ENCODE measurements at places on chromosomes 2 and 18.
A peak's percentile ranks its signal among the peaks of the same experiment; 100 is the strongest.

DNA sequence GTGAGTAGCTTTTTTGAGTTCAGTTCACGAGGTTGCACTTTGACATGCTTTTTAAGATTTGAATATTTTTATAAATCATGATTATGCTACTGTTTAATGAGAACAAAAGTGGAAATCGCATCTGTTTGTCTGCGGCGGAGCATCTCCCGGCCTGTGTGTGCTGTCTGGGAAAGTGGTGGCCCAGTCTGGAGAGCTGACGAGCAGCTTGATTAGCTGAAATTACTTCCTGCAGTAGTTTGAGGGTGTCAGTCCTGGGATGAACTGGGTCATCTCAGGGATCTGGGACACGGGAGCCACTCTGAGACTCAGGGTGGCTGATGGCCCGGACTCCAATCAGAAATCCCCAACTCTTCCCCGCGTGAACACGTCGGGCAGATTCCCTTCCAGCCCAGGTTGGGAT, 115.9 kb downstream of the KLHL29 start:
- H3K36me3 ChIP-seq: no peaks in the 10 kb centered on the region
- no peak overlapping the region for H3K4me3 ChIP-seq
- no peaks in the 10 kb centered on the region for H3K4me1 ChIP-seq
- H3K27ac ChIP-seq: no peak overlapping the region

- no peak overlapping the region for H3K4me3 ChIP-seq
- DNase-seq: no peak
- H3K36me3 ChIP-seq: no peaks in the 10 kb centered on the region
- no peaks in the 10 kb centered on the region for H3K27me3 ChIP-seq
- H3K4me1 ChIP-seq: peaks cover 4% of the 10 kb centered on the region
These were observed 45.0 kb downstream of the RPIA start for GRCh38 chr2:88736437-88736836.

DNA sequence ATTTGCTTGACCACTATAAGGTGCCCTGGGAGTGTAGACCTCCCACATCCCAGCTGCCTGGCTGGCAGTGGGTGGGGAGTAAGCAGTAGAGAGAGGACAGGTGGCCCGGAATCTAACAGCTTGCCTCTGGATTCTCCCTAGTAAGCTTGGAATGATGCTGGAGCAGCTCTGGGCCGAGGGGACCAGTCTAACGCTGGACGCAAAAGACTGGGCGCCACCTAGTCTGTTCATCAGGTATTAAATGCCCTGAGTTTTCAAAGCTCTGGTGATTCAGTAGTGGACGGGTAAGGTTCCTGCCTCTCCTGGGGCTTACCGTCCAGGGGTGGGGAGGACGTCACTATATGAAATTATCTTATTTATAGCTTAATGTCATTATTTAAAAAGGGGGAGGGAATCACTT, 648 bp upstream of the LYPD6B start:
- no peak overlapping the region for H3K27ac ChIP-seq
- H3K4me3 ChIP-seq: peak overlapping the region; percentile 52
- no peaks in the 10 kb centered on the region for H3K4me1 ChIP-seq
- H3K36me3 ChIP-seq: no peaks in the 10 kb centered on the region

DNA sequence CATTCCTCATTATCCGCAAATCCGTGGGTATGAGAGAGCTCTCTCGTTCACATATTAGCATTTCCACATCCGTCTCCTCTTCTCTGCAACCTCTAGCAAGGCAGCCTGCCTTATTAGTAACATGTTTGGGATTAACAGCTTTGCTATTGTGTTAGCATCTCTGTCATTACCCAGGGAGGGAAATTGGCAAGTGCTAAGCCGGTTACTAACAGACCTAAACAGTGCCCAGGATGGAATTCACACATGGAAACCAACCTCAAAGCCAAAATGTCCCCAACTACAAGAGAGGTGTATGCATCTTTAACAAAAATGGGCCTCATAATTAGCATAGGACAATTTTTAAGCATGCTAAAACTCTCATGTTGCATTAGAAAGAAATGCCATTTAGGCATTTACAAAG, 309.0 kb upstream of the MEIS1 start:
- H3K4me3 ChIP-seq: no peak overlapping the region
- H3K27ac ChIP-seq: no peak overlapping the region
- no peaks in the 10 kb centered on the region for H3K27me3 ChIP-seq
- DNase-seq: no peak
- H3K4me1 ChIP-seq: no peaks in the 10 kb centered on the region

DNA sequence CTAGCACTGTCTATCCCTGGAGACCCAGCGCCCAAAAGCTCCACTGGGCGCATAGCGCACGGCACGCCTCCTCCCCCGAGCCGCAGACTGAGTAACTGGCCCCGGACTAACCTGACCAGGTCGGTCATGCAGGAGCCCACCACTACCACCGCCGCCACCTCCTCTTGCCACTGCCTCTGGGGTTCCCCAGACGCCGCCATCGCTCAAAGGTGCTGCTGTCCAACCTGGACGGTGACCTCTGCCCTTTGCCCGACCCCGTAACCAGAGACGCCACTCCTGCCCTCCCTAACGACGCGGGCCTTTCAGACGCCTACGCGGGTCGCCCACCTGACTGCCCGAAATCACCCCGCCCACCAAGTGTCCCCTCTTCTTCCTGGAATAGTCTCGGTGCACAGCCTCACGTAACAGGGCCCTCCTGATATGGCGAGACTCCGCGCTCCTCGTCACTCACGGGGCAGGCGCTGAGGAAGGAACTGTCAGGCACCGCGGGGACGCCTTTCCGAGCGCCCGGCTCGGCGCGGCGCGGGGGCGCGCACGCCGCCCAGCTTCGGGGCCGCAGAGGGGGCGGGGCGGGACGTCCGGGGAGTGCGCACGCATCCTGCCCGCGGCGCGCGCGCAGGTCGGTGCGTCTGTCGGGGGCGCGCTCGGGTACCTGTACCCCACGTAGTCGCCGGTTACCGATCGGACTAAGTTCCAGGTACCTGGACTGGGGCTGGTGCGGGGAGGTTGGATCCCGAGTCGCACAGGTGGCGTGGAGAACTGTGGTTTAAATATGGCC, at the start of the genes BABAM2 and RBKS:
BABAM2 (plus strand) TSS at position 584 of the 778 bp plus-strand sequence. CDS start 3,828 bp downstream, outside the sequence.
RBKS (minus strand) TSS at position 242 of the 778 bp plus-strand sequence; CDS start at position 200, 42 bp downstream.
- peak; percentile 90 for DNase-seq
- no peaks in the 10 kb centered on the region for H3K36me3 ChIP-seq
- H3K27ac ChIP-seq: peak within 1 kb of the TSS; percentile 99
- peak within 1 kb of the TSS; percentile 93 for H3K4me3 ChIP-seq

DNA sequence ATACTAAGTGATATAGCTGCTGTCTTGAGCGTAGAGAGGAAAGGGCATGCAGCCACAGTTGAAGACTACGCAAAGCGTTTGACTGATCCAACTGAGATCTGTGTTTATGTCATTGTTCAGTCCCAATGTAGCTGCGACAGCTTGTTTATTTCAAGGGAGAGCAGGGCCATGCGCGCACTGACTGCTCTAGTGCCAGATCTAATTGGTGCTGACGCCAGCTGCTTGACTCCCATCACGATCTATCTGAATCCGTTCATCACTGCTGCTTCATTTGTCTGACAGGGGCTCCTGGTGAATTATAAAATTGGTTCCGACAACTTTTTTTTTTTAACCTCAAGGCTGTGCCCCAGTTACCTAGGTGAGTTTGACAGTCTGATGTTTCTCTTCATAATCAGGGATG, 75.7 kb downstream of the CHST9 start:
- no peak overlapping the region for H3K4me3 ChIP-seq
- H3K36me3 ChIP-seq: no peaks in the 10 kb centered on the region
- no peak overlapping the region for H3K27ac ChIP-seq
- no peaks in the 10 kb centered on the region for H3K4me1 ChIP-seq
- no peaks in the 10 kb centered on the region for H3K27me3 ChIP-seq

DNA sequence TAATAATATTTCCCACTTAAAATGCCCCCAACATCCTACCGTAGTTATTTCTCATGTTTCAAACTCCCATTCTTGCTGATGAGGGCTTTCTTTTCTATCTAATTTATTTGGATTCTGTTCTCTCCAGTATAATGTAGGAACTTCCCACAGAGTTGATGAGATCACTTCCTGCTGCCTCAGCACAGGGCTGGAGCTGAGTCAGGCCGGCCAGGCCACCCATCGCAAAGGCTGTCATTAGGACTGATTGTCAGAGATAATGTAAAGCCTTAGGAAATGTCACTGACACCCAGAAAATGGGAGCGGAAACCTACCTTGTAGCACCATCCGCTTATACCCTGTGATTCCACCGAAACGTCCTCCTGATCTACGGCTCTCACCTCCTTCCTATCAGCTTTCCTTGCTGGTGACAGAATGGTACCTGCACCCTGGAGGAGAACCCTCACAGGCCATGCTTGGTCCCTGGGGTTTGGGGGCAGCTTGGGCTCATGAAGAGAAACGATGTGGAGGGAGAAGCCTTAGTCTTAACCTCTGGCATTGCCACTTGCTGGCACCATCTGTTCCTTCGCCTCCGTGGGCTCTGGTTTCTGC, 672.8 kb upstream of the ID2 start:
- no peak overlapping the region for H3K27ac ChIP-seq
- no peaks in the 10 kb centered on the region for H3K36me3 ChIP-seq
- no peaks in the 10 kb centered on the region for H3K27me3 ChIP-seq
- no peak overlapping the region for H3K4me3 ChIP-seq
- DNase-seq: no peak

DNA sequence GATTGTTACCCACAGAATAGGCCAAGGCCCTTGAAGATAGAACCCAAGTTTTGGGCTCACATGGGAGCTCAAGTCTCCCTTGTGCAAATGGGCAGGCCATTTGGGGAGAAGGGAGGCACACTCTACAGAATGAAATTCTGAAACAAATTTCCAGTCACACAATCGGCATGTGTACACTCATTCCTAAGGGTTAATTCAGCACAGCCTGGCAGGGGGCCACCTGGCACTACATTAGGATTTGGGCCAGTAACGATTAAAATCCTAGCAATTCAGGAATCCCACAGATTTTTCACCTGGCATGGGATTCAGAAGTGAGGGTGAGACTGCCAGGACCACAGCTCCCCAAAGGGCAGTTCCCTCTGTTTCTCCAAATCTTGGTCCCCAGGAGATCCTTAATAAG, 46.4 kb downstream of the BMP10 start:
- peaks cover 7% of the 10 kb centered on the region for H3K4me1 ChIP-seq
- H3K27ac ChIP-seq: no peak overlapping the region
- H3K36me3 ChIP-seq: no peaks in the 10 kb centered on the region

- peaks cover 5% of the 10 kb centered on the region for H3K4me1 ChIP-seq
- H3K27me3 ChIP-seq: peaks cover 71% of the 10 kb centered on the region
- H3K36me3 ChIP-seq: no peaks in the 10 kb centered on the region
- no peak overlapping the region for H3K27ac ChIP-seq
- peak overlapping the region; percentile 17 for H3K4me3 ChIP-seq
- DNase-seq: peak; percentile 5
These were observed 4.1 kb downstream of the FEV start for GRCh38 chr2:218980735-218981389.

- H3K4me1 ChIP-seq: no peaks in the 10 kb centered on the region
- H3K36me3 ChIP-seq: no peaks in the 10 kb centered on the region
- no peak for DNase-seq
- no peaks in the 10 kb centered on the region for H3K27me3 ChIP-seq
- no peak overlapping the region for H3K4me3 ChIP-seq
These were observed 34.0 kb downstream of the ACTR2 start for GRCh38 chr2:65261676-65262075.

Data from MM.1S (cell line).